ENCODE measurements at places on chromosomes 13 and 19.

GRCh38 chr13:76887076-76887563 is 915 bp upstream of the KCTD12 start:
- DNase-seq, result no peak

GRCh38 chr13:110240943-110241342 is 66.0 kb downstream of the COL4A1 start:
- no peak for DNase-seq

GRCh38 chr19:14412324-14412995 is 6.7 kb downstream of the DDX39A start:
- no peak for DNase-seq

- no peak for DNase-seq
Observed at GRCh38 chr13:53068585-53069520, 40.2 kb downstream of the OLFM4 start.

- no peak for DNase-seq
Observed at GRCh38 chr13:96825653-96826052, 168.6 kb downstream of the OXGR1 start.

DNA sequence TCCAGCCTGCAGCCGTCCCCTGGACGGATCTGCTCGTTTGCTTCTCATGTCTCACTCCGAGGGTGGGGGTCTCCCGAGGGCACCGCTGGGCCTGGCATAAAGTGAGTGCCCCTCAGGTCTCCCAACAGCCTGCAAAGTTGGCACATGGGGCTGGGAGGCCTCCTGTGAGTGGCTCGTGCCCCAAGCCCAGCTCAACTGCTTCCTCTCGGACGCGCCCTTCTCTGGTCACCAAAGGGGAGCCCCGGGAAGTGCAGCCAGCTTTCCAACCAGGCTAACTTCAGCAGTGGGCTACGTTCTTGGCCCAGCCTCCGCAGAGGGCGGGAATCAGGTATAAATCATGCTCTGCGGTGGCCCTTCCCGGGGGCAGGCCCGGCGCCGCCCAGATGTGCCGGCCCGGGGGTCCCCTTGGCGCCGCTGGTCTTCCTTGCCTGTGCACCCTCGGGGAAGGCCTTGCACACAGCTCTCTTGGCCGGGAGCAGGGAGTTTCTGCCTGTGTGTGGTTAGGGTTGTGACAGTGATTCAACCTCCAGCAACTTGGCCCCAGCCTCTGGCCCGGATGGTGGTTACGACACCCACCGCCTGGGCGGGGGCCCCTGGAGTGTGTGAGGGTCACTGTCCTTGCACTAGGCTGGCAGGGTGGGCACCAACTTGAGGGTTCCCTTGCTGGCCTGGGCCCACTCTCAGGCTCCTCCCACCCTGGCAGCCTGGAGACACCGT is 20.7 kb downstream of the CEBPG start:
- peak; percentile 63 for DNase-seq

DNA sequence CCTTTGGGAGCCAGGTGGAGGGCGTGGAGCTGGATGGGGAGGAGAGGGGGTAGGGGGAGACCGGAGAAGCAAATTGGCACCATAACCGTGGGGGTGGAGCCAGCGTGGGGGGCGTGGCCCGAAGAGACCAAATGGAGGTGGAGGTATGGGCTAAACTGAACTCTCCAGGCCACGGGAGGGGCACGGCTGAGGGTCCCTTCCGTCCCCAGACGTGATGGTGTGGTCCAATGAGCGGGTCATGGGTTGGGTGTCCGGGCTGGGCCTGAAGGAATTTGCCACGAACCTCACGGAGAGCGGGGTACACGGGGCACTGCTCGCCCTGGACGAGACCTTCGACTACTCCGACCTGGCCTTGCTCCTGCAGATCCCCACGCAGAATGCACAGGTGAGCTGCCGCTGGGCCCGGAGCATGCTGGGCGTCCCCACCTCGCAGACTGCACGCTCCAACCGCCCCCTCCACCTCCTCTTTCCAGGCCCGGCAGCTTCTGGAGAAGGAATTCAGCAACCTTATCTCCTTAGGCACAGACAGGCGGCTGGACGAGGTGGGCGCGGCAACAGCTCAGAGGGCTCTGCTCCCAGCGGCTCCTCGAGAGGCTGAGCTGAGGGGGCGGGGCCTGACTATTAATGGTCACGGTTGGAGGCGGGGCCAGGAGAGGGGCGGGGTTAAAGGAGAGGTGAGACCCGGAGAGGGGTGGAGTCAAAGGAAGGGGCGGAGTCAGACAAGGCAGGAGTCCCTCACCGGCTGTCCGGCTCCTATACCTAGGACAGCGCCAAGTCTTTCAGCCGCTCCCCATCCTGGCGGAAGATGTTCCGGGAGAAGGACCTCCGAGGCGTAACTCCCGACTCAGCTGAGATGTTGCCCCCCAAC is 6.2 kb downstream of the HRC start:
- peak; percentile 89 for DNase-seq

DNA sequence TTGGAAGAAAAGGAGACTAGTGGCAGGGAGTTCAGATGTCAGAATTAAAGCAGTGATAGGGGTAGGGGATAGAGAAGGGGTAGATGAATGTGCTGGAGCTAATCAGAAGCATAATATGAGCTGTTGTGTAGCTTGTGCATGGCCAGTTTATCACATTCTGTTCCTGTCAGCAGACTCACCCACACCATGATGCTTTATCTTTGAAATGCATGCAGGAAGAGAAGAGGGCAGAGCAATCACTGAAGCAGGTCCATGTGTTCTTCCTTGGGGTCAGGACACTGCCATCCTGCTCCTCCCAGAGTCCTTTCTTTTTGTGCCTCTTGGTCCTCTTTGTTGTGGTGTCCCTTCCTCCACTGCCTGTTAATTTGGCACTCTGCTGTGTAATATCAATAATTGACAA is 5.8 kb downstream of the CHAMP1 start:
- no peak for DNase-seq

GRCh38 chr19:10412257-10412977 is 7.9 kb upstream of the PDE4A start:
- DNase-seq, result no peak

GRCh38 chr13:94701313-94702180 is 10.8 kb downstream of the SOX21 start:
- DNase-seq, result no peak

DNA sequence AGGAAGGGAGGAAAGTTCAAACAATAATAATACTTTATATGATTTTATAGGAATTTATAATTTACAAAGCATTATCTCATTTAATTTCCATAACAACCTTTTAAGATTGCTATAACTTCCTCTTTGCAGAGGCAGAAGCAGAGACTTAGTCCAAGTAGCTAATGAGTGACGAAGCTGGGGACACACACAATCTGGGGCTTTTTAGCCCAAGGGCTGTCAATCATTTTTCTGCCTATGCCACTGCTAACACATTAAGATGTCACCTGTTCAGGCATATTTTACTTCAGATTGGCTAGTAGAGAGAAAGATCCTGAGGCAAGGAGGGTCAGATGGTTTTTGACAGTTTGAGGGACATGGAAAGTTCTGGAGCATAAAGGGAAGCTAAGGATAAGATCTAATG is 12.6 kb downstream of the SCEL start:
- no peak for DNase-seq

DNA sequence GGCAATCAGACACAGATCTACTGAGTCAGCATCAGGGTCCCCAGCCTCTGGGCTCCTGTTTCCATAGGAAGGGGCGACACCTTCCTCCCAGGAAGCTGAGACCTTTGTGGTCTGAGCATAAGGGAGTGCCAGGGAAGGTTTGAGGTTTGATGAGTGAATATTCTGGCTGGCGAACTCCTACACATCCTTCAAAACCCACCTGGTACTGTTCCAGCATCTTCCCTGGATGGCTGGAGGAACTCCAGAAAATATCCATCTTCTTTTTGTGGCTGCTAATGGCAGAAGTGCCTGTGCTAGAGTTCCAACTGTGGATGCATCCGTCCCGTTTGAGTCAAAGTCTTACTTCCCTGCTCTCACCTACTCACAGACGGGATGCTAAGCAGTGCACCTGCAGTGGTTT is 9.2 kb downstream of the INSL3 start:
- DNase-seq, result no peak

- peak; percentile 37 for DNase-seq
Observed at GRCh38 chr19:58154287-58154678, 3.7 kb upstream of the ZNF329 start.

DNA sequence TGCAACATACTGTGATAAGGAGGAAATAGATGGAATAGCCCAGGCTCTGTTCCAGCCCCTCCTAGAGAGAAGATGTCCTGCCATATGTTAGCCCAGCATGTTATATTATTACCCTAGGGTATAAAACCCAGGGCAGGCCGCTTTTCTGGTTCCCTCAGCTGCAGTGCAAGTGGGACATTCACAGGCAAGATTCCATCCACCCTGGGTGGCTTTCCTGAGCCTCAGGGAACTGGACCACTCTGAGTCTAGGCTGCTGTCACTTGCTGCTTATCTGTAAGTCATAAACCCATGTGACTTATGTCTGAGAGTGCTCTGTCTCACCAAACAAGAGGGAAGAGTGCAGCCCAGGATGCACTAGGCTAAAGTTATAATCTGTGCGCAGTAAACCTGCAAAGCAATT is 413.2 kb downstream of the MZT1 start:
- DNase-seq, result no peak

DNA sequence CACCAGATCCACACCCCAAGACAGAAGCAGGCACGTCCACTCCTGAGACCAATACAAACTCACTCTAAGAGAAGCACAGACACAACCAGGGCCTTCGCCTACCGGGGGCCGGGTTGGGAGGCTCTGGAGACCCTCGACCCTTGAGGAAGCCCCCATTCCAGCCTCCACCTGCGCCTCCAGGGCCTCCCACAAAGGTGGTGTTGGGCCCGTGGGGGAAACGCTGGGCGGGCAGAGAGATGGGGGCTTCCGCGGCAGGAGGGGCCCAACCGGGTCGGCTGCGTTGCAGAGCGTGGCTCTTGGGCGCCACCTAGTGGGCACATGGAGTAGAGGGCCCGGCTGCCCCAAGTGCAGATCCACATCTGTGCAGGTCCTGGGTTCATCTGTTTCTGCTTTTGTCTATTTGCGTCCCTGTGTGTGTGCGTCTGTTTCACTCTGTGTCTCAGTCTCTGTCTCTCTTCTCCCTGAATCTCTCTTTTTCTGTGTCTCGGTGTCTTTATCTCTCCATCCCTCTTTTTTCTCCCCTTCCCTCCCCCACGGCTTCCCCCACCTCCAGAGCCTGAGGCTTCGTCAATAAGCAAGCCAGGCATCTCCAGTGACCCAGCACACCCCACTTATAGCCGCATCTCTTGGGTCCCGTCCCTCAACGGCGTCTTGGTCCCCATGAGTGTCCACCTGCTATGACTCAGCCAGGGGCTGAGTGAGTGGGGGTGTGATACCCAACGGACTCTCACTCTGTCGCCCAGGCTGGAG is 10.5 kb upstream of the TINCR start:
- DNase-seq, result no peak

- DNase-seq, result peak; percentile 44
Observed at GRCh38 chr19:5091018-5091683, 122.2 kb downstream of the KDM4B start.

DNA sequence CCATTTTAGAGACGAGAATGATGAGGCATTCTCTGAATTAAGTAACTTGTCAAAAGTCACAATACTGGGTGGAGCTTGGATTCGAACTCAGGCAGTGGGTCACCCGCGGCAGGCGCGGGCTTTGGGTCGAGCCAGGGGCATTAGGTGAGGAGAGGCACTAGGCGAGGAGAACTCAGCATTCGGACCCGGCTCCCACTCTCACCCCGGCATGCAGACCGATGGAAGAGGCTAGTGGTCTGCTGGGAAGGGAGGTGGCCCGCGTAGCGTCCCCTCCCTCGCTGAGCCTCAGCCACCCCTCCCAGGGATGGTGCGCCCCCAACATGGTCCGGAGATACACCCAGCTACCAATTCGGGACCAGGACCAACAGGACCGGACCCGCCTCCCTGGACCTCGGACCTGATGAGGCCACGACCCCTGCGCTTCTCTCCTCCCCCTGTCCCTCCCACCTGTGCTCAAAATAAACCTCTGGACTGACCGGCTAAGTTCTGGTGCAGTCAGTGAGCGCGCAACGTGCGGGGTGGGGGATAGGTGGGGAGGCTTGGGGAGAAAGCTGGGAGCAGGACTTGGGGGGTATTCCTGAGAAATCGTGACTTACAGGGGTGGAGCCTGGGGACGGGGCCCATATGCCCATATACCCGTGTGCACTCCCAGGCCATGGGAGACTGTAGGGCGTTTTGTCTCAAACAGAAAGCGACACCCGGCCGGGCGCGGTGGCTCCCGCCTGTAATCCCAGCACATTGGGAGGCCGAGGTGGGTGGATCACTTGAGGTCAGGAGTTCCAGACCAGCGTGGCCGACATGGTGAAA is 1.3 kb upstream of the SNAPC2 start:
- DNase-seq, result no peak

DNA sequence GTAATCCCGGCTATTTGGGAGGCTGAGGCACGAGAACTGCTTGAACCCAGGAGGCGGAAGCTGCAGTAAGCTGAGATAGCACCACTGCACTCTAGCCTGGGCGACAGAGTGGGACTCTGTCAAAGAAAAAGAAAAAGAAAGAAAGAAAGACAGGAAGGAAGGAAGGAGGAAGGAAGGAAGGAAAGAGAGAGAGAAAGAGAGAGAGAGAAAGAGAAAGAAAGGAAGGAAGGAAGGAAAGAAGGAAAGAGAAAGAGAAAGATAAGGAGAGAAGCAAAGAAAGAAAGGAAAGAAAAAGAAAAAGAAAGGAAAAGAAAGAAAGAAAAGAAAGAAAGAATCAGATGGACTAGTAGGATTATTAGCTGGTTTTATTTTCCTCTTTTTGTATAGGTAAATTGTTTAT is 22.8 kb downstream of the ZNF541 start:
- DNase-seq, result no peak

DNA sequence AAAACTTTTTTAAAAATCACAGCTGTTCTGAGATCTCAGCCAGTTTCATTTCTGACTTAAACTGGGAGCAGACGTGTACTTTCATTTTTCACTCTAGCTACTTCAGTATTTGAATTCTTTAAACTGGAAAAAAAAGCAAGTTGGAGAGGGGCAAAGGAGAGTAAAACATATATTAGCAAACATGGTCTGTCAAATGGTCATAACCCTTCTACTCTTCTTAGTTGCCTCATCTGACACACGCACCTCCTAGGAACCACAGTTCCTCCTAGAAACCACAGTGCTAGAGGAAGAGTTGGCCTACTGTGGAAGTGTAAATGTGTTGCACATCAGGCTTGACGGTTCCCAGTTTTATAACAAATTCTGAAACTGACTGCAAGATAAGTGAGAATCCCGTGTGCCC is 47.2 kb downstream of the TM9SF2 start:
- DNase-seq, result no peak

DNA sequence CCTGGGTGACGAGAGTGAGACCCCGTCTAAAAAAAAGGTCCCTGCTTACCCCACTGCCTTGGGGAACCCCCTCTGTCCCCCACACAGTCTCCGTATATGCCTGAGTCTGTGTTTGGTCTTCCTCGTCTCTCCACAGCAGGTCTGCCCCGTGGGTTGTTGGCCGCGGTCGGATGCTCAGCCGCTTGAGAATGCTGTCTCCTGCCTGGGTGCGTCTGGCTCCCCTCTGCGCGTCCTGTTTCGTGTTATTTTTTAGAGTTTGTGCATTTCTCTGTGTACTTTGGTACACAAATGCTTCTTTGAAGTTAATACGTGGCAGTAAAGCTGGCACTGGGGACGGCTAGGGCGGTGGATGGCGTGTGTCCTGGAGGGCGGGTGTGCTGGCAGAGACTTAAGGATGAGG is 34.9 kb downstream of the KDM4B start:
- DNase-seq, result no peak

- no peak for DNase-seq
Observed at GRCh38 chr19:3374369-3375112, 8.2 kb downstream of the NFIC start.

- DNase-seq, result no peak
Observed at GRCh38 chr13:77185721-77186120, 141.2 kb downstream of the MYCBP2 start.

GRCh38 chr13:20378721-20379120 is 146.6 kb upstream of the GJB6 start:
- no peak for DNase-seq

Data from astrocyte of the spinal cord (primary cell).